Endodermal cell (in vitro differentiated cells): ENCODE measurements at places on chromosomes 6 and 20.

DNA sequence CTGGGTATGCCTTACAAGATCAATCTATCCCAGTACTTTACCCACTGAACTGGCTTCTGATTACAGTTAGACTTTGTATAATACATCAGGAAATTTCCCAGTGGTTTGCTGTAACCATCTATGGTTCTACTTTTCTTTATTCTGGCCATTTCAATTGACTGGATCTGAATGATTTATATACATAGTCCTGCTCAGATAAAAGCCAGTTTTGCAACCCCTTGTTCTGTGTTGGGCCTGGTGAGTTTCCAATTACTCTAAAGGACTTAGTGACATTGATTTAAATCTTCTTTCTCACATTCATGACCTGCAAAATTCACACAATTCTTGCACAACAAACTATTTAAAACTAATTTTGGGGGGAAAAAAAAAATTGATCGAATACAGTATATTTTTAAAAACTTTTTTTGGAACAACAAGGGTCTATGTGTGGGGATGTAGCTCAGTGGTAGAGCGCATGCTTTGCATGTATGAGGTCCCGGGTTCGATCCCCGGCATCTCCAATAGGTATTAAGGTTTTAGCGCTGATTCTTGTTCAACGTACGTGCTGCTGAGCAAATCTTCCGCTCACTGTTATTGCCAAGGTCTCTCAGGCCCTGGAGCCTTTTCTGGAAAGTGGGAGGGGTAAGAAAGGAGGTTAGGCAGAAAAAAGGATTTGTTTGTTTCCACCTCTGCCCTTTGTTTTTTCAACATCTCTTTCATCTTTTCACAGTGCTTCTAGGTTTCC is 117.5 kb downstream of the GPX5 start:
- DNase-seq, result peak; percentile 90

DNA sequence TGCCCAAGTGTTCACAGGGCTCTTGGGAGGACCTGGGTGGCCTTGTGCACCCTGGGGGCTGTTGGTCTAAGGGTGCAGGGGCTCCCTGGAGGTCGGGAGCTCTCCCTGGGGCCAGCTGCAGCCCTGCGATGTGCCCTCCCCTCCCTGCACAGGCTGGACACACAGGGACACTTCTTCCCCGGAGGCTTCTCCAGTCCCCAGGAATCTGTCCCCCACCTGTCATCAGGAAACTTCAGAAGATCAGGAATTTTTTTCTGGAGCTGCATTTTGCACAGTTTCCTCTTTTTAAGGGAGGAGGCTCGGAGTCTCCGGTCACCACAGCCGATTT is 66.9 kb upstream of the BHLHE23 start:
- DNase-seq, result no peak

- peak; percentile 51 for DNase-seq
Measured at GRCh38 chr6:118859517-118860064, 34.4 kb upstream of the ASF1A start.

GRCh38 chr20:37238935-37239451 is 22.6 kb downstream of the GHRH start:
- DNase-seq, result no peak

DNA sequence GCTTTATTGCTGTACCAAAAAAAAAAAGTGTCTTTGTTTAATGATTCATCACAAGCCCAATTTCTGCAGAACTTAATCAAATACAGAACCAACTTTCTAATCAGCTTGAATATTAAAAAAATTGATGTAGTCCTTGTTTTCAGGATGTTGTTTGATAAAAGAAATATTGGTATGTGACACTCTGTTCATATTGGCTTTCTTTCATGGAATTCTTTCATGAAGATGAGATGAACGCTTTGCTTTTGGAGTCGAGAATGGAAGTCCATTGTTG is 184.3 kb downstream of the ZNF217 start:
- DNase-seq, result no peak

DNA sequence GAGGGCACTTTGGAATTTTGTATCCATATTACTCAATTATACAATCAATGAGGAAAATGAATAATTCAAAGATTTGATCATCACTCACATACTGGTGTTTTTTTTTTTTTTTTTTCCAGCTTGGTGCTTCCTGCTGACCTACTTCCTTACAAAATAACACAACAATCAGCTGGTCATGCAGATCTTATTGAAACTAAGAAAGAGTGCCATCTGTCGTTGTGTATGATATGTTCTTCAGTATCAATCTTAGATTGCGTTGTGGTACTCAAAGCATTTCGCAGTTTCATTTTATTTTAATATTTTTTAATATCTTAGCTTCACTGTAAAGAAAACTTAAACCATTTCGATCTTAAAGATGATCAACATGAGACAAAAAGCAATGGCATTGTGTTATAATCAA is 155.6 kb downstream of the OGFRL1 start:
- DNase-seq, result no peak

DNA sequence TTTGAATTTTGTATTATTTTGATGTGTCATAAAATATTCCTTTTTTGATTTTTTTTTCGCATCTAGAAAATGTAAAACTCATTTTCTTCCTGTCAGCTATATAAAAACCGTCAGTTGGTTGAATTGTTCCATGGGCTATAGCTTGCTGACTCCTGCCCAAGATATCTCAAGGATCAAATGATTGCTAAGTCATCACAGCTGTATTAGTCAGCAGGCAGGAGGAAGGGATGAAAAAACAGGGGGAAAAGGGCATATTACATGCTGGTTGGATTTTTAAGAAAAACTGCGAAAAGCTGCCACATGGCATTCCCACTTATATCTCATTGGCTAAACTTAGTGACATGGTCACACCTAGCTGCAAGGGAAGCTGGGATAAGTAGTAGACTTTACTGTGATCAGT is 569.9 kb downstream of the BCKDHB start:
- DNase-seq, result no peak

DNA sequence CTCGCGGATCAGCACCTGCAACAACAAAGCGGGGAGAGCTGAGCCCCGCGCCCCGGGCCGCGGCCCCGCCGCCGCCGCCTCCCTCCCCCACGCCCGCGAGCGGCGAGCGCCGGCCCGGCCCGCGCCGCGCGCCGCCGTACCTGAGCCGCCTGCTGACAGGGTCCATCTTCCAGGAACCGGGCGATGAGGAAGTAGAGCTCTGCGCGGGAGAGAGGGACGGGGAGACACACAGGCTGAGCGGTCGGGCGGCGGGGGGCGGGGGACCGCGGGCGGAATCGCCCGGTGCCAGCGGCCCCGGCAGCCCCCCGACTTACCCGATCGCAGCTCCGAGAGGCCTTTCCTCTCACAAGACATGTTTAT is 359 bp downstream of the PHIP start:
- no peak for DNase-seq

GRCh38 chr6:140921366-140922226 is 1211.1 kb upstream of the GJE1 start:
- DNase-seq, result peak; percentile 55

GRCh38 chr20:51828762-51829161 is 26.4 kb upstream of the SALL4 start:
- DNase-seq, result peak; percentile 82

DNA sequence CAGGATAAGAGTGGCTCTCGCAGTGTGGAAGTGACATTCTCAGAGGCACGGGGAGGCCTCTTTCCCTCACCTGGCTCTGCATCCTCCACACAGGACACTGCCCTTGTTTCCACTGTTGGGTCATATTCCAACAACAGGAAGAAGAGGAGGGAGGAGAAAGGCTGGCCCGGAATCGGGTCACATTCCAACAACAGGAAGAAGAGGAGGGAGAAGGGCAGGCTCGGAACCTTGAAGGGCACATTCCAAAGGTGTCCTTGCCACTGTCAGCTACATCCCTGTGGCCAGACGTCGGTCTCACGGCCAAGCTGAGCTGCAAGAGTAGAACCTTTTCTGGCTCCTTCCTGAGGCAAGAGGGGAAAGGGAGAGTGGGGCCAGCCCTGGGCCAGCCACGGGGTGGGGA is 25.4 kb downstream of the CHRNA4 start:
- DNase-seq, result no peak

DNA sequence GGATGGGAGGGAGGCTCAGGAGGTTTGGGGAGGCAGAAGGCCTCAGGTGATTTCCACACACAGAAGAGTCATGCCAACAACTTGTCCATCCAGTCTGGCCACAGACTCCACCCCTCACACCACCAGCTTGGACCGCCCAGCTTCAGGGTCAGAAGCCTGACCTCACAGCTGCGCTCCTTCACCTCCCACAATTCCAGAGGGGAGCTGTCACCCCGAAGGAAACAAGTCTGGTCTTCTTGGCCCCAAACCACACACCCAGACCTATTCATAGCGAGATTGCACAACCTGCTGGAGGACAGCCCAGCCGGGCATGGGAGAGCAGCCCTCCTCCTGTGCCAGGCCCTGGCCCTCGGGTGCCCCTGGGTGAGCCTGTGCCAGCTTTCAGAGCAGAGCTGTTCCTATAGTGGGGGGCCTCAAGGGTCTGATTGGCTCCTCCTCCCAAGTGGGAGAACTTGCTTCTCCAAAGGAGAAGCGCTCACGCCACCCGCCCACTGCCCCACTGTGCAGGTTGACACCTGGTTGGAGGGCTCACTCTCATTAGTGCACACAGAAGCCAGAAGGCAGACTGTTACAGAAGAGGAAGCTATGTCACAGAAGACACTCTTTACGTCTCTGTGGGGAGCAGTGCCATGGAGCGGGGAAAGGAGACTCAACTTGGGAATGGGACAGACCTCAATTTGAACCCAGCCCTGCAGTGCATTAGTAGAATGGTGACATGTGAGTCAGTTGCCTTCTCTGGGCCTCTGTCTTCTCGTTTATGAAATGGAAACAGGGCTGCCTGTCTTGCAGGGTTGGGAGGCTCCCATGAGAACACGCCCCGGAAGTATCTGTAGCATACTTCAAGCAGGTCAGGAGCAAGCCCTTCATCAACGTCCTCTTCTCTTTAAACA is 128.8 kb downstream of the FOXO3 start:
- peak; percentile 35 for DNase-seq

GRCh38 chr6:128432394-128432793 is 88.0 kb downstream of the PTPRK start:
- no peak for DNase-seq

GRCh38 chr6:42293386-42293977 is 75.8 kb upstream of the MRPS10 start:
- DNase-seq, result peak; percentile 10

DNA sequence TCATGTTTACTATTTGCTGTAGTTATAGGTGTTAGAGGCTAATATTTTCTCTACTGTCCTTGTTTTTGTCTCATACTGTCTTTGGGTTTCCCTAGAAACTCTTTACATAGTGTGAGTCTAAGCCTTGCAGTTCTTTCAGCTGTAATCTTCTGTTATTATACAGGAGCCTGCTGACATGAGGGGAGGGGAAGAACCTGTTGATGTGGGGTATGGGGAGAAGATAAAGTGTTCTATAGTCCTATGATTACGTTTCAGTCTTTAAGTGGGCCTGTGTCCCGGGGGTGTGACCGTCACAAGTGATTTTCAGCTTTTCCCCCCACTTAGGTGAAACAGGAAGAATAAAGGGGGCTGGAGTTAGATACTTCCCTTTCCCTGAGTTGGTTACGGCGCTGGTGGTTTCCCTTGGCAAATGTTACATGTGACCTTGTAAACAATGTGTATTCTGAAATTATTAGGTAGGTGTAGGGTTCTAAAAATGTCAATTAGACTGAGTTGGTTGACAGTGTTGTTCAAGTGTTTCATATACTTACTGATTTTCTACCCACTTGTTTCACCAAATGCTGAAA is 41.3 kb downstream of the REV3L start:
- no peak for DNase-seq

GRCh38 chr6:16421462-16421960 is 183.1 kb downstream of the GMPR start:
- DNase-seq, result no peak

GRCh38 chr6:97508646-97509045 is 225.6 kb upstream of the MMS22L start:
- no peak for DNase-seq

GRCh38 chr6:40352006-40352405 is 235.2 kb downstream of the LRFN2 start:
- peak; percentile 28 for DNase-seq

GRCh38 chr6:36227379-36228228 is 31.1 kb downstream of the BRPF3 start:
- DNase-seq, result peak; percentile 31

- DNase-seq, result no peak
Measured at GRCh38 chr20:37223053-37223452, 38.6 kb downstream of the GHRH start.

DNA sequence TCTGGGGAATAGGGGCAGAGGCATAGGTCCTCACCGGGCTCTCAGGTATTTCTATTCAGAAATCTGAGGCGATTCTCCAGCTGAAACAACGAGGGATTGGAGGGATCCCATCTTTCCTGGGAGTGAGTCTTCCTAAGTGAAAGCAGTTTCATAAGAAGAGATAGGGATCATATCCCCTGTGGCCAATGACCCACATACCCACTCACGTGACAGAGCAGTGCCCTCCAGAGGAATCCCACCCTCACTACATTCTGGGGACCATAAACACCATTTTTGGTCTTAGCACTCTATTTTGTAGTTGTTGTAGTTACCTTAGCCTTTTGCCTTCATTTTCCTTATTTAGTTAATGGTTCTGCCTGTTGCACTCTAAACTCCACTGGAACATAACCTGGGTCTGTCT is 121.1 kb downstream of the GPR63 start:
- peak; percentile 71 for DNase-seq

DNA sequence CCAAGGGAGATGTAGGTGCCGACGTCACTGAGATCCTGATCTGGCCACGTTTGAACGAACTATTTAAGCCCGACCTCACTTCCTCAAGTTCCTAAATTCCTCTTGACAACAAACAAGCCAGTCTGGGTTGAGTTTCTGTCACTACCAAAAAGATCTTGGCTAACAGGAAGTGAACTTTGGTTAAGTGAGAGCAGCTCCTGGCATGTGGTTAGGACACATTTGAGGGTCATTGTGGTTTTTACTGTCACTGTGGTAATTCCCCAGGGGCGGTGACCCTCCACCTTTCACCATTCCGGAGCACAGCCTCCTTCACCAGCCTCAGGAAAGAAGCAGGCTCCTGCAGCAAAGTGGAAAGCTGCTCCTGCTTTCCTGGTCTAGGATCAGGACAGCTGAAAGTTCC is 43.1 kb upstream of the ZNF831 start:
- DNase-seq, result no peak

- no peak for DNase-seq
Measured at GRCh38 chr6:162999575-163000285, 272.0 kb downstream of the PACRG start.

- no peak for DNase-seq
Measured at GRCh38 chr6:139149383-139149782, 14.5 kb downstream of the HECA start.

DNA sequence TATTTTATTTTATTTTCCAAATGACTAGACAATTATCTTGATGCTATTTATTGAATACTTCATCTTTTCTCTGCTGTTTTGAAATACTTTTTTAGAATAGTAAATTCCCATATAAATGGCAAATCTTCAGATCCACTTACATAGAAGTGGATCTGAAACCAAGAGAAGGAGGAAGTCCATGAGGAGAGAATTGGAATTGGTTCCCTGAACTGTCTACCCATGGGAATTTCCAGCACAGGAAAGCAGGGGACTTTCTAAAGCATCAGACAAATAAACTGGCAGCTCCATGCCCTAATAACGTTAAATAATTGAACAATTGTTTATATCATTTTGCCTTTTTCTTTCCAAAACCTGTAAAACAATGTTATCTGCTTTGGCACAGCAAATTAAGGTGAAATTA is 47.1 kb upstream of the PNRC1 start:
- DNase-seq, result no peak
